ENCODE measurements at places on chromosomes 7 and 10.
A peak's percentile ranks its signal among the peaks of the same experiment; 100 is the strongest.

DNA sequence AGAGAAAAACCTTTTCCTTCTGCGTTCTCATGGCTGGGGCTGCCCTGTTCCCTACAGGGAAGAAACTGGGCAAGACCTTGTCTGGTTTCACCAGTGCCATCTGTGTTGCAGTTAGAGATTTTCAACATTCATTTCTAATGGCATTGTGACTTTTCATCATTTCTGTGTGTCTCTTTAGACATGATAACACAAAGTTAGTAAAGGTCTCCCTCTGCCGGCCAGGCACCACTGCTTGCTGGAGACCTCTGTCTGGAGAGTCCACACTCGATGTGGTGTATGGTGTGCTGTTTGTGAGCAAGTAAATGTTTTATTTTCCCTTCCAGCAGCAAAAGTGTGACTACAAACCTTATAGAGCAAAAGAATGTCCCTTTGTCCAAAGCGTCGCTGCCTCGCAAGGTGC is 213.5 kb downstream of the PAXIP1 start:
- no peak for DNase-seq

- no peak for DNase-seq
These were observed 1.3 kb downstream of the FBXL15 start for GRCh38 chr10:102421757-102422512.

DNA sequence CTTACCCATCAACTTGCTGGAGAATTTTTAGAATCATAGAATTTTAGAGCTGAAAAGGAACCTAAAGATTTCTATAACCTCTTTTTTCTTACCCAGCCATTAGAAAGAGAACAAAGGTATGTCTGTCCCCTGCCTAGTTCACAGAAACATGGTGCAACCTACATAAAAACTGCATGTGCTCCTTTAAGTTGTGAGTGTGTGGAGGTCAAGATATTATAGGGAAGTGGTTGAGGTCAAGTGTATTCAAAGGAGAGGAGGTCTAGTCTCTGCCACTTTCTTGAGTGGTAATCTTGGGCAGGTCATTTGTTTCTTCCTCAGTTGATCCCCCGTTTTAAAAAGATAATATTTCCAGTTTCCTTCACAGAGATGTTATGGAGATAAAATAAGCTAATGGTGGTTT is 6.4 kb downstream of the UBTD1 start:
- DNase-seq: no peak

DNA sequence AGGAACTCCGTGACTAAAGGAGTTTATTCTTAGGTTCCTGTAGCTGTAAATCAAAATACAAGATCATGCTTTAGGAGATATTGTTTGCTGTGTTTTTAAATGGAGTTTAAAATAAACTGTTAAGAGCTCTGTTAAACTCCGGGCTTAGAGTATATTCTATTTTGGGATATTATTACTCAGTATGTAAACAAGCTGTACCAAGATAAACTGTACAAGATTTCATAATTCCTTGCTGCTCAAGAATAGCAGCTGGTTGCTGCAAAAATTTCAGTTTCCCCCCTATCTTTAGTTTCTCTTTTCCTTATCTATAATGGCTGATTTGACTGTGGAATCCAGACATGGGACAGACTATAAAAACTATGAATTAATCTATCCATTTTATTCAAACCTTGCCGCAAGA is 215.7 kb downstream of the HTR7 start:
- peak; percentile 47 for DNase-seq

DNA sequence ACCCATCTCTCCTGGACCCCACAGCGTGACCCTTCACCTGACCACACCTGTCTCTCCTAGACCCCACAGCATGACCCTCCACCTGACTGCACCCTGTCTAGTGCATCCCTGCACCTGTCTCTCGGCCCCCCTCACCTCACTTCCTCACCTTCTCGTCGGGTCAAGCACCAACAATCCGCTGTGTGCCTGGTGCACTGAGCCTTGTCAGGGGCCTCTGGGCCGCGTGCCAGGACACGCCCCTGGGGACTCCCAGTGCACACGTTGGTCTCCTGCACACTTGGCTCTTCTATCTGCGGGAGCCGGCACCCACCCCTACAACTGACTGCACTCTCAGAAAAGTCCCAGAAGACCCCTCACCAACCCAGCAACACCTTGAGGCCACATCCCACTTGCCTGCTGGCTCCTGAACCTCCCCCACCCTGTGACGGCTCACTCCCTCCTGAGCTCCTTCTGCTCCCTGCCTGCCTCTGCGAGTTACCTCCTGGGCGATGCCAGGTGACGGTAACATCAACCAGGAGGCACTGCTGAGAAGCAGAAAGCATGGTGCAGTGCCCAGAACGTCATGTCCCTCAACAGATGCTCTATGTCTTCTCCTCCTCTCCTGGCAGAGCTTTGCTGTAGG is 147.6 kb downstream of the DIP2C start:
- no peak for DNase-seq

- DNase-seq: no peak
These were observed 231.3 kb downstream of the LRMDA start for GRCh38 chr10:75662715-75663114.

- no peak for DNase-seq
These were observed 221.1 kb downstream of the EBF3 start for GRCh38 chr10:129742742-129743550.

DNA sequence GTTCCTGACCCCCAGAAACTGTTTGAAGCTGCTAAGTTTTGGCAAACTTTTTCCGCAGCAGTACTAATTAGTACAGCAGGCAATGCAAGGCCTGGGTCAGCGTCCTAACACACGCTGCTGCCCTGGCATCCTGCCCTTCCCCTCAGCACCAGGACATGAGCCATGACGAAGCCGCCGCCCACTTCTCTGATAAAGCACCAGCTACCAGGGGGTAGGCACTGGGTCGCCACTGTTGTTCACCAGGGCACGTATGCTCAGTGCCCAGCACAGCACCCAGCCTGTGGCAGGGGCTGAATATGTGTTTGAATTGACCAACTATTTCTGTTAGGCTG is 59.5 kb downstream of the CHST15 start:
- DNase-seq: peak; percentile 56

GRCh38 chr10:68176797-68177196 is 55.1 kb downstream of the ATOH7 start:
- no peak for DNase-seq

- DNase-seq: no peak
These were observed 13.4 kb downstream of the SCIN start for GRCh38 chr7:12583922-12584321.

GRCh38 chr7:21579341-21580072 is 36.7 kb downstream of the DNAH11 start:
- no peak for DNase-seq

GRCh38 chr7:28169230-28169629 is 11.4 kb downstream of the JAZF1 start:
- no peak for DNase-seq

DNA sequence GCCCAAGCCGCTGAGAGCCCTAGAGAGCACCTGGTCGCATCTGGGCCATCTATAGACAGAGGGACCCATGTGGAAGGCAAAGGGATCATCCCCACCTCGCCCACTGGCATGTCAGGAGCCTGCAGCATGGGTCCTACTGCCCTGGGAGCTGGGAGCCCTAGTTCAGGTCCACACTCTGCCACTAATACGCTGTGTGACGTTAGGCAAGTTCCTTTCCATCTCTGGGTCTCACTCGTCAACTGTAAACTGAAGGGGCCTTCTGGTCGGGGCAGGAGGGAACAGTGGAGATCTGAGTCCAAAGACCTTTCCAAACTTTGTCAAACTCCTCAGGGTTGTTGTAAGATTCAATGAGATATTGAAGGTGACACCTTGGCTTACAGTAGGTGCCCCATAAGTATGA is 23.4 kb downstream of the UNC5B start:
- no peak for DNase-seq

GRCh38 chr7:152476551-152476950 is 40.7 kb upstream of the KMT2C start:
- DNase-seq: no peak

GRCh38 chr7:155381852-155382801 is 75.8 kb upstream of the EN2 start:
- DNase-seq: no peak

DNA sequence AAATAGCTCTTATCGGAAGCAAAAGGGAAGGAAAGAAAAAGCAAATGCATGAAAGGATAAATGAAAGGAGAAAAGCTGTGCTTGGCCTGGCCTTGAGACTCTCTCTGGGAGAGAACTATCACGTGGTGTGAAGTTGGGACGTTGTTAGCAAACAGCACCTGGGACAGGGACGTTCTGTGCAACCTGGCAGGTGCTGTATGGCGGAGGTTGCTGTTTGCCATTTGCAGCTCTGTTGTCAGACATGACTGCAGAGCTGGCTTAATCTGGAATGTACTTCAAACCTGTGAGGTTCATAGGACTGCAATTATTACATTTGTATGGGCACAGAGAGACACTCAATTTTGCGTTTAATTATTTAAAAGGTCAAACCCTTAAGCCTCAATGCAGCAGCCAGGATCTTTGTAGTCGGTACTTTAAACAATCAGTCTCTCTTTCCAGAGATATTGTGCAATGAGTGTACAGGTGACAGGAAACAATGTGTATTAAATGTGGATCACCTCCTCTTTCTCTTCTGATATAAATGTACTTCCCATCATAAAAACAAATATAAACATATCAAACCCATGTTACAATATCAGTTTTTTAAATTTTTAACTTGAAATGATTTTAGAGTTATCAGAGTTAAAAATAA is 800.5 kb upstream of the KCND2 start:
- DNase-seq: no peak

DNA sequence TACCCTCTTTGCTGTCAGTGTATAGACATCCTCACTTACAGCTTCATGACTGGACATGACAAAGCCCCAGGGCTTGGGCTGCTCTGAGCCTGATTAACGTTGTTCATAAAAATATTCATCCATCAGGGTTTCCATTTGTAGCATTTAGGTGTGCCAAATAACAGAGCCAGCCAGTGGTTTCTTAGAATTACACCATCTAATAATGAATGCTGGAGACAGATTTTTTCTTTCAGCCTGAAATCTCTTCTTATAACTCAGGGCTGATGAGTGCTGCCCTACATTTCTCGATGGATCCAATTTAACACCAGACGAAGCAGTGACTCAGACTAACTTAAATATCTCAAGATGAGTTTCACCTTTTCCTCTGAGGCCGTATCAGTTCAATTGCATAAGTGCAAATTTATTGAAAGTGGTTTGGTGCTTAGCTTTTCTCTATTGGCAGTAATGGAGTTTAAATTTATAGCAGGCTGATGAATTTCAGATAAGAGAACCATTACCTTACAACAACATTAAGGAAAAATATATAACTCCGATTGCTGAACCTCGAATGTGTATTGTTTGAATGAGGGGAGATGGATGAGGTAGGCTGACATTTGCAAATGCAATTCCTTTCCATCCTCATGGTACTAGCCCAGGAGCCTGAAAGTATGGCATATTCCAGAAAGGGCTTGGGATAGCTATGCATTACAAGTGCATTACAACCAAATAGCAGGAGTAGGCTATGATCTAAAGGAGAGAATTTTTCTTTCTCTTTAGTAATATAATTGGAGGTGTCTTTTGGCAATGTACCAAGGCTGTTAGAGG is 900.6 kb downstream of the KCNMA1 start:
- DNase-seq: no peak

GRCh38 chr10:118028619-118029018 is 18.1 kb downstream of the RAB11FIP2 start:
- no peak for DNase-seq

- DNase-seq: no peak
These were observed 87.3 kb upstream of the PIK3CG start for GRCh38 chr7:106777674-106778299.

DNA sequence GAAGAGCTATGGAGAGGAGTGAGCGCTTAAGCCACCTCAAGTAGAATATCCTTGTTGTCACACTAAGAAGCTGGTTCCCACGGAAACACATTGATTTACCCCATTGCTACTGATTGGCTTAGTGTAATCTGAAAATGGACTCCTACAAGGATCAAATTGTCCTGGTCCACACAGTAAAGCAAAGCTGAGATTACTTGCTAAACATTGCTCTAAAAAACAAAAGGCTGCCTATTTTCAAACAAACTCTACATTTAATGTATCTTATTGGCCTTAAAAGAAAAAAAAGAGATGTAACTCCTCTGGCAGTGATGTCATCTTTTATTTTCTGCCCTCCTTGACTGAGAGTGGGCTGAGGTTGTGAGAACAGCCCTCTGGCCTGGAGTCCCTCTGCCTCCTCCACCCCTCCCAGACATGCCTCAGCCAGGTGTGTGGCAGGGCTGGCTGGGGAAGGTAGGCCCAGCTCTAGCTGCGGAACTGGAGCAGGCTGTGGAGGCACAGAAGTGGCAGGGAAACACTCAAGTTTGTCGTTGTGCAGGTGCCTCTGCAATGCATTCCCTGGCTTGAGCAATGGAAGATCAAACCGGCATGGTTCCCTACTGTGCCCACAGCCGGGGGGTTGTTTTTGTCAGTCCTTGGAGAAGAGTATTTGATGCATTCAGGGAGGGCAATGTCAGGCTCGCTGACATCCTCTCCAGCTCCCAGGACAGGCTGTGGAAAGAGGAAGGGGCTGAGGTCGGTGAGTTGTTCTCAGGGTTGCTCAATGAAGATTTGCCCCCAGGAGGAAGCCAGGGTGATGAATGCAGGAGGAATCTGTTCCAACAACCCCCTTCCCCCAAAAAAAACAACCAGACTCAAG is 9.1 kb downstream of the KLF6 start:
- peak; percentile 41 for DNase-seq

- DNase-seq: no peak
These were observed 73.4 kb downstream of the SGMS1 start for GRCh38 chr10:50550291-50550839.

DNA sequence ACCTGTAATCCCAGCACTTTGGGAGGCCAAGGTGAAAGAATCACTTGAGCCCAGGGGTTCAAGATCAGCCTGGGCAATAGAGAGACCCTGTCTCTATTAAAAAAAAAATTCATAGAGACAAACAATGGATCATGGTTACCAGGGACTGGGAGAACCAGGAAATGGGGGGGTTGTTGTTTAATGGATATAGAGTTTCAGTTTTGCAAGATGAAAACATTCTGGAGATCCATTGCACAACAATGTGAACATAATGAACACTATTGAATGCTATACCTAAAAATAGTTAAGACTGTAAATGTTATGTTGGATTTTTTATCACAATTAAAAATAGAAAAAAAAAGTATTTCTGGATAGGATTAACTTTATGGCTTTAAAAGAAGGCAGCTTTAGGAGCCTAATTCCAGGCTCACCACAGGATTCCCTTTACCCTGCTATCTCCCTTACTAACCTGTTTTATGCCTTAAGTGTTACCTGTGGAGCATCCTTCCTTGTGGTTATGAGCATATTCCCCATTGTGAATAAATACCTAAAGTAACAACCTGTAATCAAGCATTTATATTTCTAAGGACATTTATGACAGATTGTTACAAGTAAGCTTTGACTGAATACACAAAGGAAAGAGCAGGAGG is 45.1 kb upstream of the SGCE start:
- peak; percentile 56 for DNase-seq

DNA sequence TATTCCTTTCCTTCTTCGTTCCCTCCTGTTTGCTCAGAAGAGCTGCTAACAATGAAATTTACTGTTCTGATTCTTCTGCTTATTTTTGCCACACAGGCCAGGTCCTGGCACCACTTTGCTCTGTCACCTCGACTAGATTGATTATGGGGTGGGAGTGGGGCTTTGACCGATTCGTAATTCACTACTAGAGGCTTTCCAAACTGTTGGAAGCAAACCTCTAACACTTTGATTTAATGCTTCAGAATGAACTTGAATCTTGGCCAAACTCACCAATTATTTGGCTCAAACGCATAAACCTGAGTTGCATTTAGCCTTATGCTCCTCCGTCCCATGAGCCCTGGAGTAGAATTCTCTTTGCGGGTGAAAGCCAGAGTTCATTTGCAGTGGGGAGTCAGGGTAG is 476.2 kb upstream of the FZD8 start:
- no peak for DNase-seq

GRCh38 chr7:55073976-55074528 is 55.2 kb downstream of the EGFR start:
- DNase-seq: peak; percentile 84
